ENCODE measurements at places on chromosomes 7 and 10. TPM values are rescaled to one million over a fixed set of nuclear protein-coding genes. Genes with fewer than 3 reads are reported as not detected.
A peak's percentile ranks its signal among the peaks of the same experiment; 100 is the strongest.

DNA sequence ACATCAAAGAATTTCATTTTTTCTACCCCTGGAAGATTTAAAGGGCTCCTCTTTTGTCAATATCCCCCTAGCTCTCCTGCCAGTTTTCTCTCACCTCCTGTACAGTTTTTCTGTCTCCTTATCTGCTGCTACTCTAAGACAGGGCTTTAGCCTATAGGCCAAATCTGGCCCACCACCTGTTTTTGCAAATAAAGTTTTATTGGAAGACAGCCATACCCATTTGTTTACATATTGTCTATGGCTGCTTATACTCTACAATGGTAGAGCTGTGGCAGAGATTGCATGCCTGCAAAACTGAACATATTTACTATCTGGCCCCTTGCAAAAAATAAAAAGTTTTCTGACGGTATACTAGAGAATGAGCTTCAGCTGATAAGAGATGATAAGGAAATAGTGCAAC, 37.4 kb upstream of the GARS1 start:
- DNase-seq: no peak

- no peak for DNase-seq
These were observed 14.0 kb upstream of the PCGF5 start for GRCh38 chr10:91206427-91206826.

GRCh38 chr7:124443762-124444161, 321.8 kb downstream of the GPR37 start:
- DNase-seq: no peak

GRCh38 chr10:49488056-49488717, 50.7 kb downstream of the ERCC6 start:
- DNase-seq: no peak

SEMA3E gene
- 0.34 TPM for total RNA-seq

CACUL1 gene
- 24.0 TPM for total RNA-seq

PRF1 gene
- not detected for total RNA-seq

STMP1 gene
- total RNA-seq: 15.7 TPM

- DNase-seq: no peak
These were observed 294.5 kb downstream of the ADK start for GRCh38 chr10:74445493-74445892.

GRCh38 chr10:110327262-110327914, 22.7 kb upstream of the SMNDC1 start:
- no peak for DNase-seq

TECPR1 gene
- total RNA-seq: 1.6 TPM

TLL2 gene
- 3.8 TPM for total RNA-seq

- no peak for DNase-seq
These were observed 31.5 kb downstream of the CLIP2 start for GRCh38 chr7:74320645-74321221.

- no peak for DNase-seq
These were observed 321.6 kb upstream of the PHYHIPL start for GRCh38 chr10:58854811-58855210.

GRCh38 chr7:6248581-6248980, 23.8 kb downstream of the CYTH3 start:
- no peak for DNase-seq

DNA sequence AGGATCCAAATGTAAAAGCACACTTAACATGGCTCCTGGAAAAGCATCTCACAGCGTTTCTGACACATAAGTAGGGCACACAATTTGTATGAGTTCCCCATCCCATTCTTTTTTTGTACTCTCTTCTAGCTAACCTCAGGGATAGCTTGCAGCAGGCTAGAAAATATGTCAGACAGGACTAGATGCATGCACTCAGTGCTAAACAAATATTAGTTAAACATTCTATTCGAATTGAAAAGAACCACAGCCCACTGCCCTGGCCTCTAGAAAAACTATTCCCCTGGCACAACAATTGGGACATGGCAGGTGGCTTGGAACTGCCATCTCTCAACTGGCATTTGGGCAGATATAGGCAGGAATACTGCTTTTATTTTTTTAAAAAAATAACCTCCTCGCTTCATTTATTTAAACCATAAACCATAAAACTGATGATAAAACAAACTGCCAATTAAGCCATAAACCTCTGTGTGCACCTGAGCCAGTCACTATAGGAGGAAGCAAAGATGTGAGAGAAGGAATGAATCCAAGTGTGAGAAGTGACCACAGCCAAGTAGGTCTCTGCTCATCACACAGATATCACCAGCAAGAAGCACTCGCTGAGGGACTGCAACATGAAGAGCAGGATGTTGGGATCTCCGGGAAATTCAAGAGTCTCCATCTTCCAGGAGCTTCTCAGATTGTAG, 394.1 kb downstream of the NEBL start:
- DNase-seq: no peak

GRCh38 chr7:20440472-20441105, 109.9 kb downstream of the ITGB8 start:
- no peak for DNase-seq

- no peak for DNase-seq
These were observed 23.4 kb upstream of the ZC3HAV1 start for GRCh38 chr7:139132887-139133286.

GRCh38 chr7:146636581-146636980, 520.0 kb downstream of the CNTNAP2 start:
- no peak for DNase-seq

- peak; percentile 100 for DNase-seq
These were observed 176.2 kb upstream of the ITGB1 start for GRCh38 chr10:33134011-33134751.

UCN3 gene
- not detected for total RNA-seq

DNA sequence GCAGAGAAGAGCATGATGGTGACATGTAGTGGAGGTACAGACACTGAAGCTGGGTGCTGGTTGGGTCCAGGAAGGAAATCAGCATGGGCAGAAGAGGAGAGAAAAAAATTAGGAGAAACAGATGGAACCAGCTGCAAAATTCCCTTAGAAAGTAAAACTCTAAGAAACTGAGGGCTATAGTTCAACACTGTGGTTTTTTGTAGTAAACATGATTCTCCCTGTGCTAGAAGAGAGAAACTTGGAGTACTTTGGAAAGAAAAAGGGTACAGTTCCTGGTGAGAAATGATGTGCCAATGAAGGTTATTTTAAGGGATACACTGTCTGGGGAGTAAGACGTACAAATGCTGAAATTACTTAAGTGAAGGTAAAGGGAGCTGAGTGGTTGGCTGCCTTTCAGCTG, 181.5 kb upstream of the HPS1 start:
- DNase-seq: no peak

DNA sequence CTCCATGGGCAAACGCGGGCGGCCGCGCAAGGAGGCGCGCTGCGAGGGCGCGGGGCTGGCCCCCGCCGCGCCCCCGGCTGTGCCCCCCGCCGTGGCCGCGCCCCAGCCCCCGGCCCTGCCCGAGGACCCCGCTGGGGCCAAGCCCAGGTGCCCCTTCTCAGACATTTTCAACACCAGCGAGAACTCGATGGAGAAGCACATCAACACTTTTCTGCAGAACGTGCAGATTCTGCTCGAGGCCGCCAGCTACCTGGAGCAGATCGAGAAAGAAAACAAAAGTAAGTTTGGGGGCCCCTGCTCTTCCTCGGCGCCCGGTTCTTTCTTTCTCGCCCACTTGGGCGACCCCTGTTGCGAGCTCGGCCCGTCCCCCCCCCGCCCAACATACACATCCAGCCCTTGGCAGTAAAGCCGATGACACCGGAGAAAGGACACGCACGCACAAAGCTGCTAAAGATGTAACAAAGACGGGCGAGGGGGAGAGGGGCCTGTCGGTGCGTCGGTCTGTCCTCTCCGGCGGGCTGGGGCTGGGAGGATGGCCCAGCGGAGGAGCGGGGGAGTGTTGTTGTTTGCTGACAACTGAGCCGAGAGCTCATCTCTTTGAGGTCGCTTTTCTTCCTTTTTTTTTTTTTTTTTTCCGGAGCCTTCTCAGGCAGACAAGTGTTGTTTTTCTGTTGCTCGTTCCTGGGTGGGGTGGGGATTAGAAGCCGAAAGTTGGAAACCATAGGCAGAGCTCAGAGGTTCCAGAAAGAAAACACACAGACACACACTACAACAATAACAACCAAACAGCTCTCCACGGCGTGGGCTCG, 604 bp downstream of the MXI1 start:
- peak; percentile 46 for DNase-seq

IGF2BP3 gene
- 72.6 TPM for total RNA-seq

- no peak for DNase-seq
These were observed 15.7 kb downstream of the SEPTIN7 start for GRCh38 chr7:35816514-35816913.

GRCh38 chr10:113681533-113682470, 2.1 kb downstream of the CASP7 start:
- no peak for DNase-seq

GRCh38 chr7:45198986-45199385, 41.4 kb downstream of the RAMP3 start:
- no peak for DNase-seq

GRCh38 chr7:2948749-2949148, 94.9 kb downstream of the CARD11 start:
- DNase-seq: no peak

SLC26A3 gene
- total RNA-seq: not detected

GRCh38 chr10:103829278-103829677, 26.1 kb downstream of the SH3PXD2A start:
- no peak for DNase-seq

SPDYE11 gene
- not detected for total RNA-seq

RHEB gene
- total RNA-seq: 154 TPM

- no peak for DNase-seq
These were observed 86.4 kb upstream of the DGKB start for GRCh38 chr7:14988941-14989340.

GJD4 gene
- not detected for total RNA-seq

- no peak for DNase-seq
These were observed 17.2 kb upstream of the MEOX2 start for GRCh38 chr7:15703732-15704131.

- no peak for DNase-seq
These were observed 350.9 kb downstream of the ANKRD30A start for GRCh38 chr10:37476285-37476684.

Data from Caki2 (cell line).